ENCODE measurements at places on chromosomes 1 and 21. TPM values are rescaled to one million over a fixed set of nuclear protein-coding genes. Genes with fewer than 3 reads are reported as not detected.

DNA sequence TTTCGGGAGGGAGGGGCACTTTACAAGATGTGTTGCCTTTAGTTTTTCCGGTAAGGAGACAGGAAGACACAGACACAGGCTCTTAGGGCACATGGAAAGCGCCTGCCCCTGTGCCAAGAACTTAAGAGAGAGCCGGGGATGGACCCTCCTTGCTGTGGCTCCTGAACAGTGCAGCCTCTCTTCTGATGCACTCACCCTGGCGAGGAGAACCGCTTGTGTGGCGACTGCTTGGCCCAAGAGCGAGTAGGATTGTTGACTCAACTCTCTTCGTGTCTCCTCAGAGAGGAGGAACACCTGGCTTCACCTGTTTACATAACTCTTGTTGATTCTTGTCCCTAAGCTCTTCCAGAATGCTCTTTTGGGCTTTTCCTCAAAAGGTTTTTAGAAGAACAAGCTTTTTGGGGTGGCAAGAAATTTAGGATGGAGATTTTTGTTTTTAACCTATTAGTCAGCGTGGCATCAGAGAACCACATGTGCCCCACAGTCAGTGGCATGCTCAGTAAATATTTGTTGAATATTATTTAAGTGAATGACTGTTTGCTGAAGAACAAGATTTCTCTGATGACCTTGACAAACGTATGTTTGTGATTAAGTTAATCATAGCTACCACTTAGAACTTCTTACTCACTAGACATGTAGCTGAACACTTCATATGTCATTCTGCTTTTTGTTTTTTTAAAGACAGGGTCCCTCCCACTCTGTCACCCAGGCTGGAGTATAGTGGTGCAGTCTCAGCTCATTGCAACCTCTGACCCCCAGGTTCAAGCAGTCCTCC lies 60.6 kb downstream of the NFIA start:
- no peaks in the 10 kb centered on the region for H3K27me3 ChIP-seq
- no peak for DNase-seq
- H3K4me3 ChIP-seq = no peak overlapping the region
- H3K36me3 ChIP-seq = no peaks in the 10 kb centered on the region

DNA sequence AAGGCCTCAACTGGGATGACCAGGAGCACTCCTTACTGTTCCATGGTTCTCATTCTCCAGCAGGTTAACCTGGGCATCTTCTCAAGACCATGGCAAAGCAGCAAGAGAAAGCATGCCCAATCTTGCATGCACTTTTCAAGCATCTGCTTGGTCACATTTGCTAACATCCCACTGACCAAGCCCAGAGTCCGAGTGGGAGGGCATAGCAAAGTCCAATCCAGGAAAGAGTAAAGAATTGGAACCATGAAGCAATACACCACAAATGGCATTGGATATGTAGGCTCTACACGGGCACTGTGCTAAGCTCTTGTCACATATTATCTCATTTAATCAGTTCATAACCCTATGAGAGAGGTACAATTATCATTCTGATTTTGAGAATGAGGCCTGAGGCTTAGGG lies 73.6 kb downstream of the PAPPA2 start:
- H3K4me3 ChIP-seq = no peak overlapping the region
- no peaks in the 10 kb centered on the region for H3K27me3 ChIP-seq
- no peaks in the 10 kb centered on the region for H3K4me1 ChIP-seq
- H3K36me3 ChIP-seq = no peaks in the 10 kb centered on the region
- no peak overlapping the region for H3K27ac ChIP-seq
- DNase-seq = no peak

- no peak overlapping the region for H3K27ac ChIP-seq
- peaks cover 29% of the 10 kb centered on the region for H3K4me1 ChIP-seq
- no peak for DNase-seq
- H3K4me3 ChIP-seq = no peak overlapping the region
These were observed 42.1 kb upstream of the S1PR1 start for GRCh38 chr1:101194746-101195145.

DNA sequence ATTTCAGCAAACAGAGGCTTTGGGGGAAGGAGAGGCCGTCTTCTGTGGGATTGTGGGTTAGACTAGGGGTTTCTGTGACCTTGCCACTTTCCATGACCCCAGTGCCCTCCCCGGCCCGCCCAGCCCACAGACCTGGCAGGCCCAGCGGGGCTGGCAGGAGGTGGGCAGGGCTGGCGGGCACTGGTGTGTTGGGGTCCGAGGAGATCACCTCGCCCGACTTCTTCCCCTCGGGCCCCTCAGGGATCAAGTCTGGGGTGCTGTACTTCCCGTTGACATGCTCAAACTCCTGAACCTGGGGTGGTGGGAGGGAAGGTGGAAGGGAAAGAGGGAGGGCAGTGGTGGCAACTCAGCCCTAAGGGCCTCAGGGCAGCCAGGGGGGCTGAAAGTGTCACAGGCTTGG lies 56.3 kb downstream of the CHD5 start:
- H3K36me3 ChIP-seq = no peaks in the 10 kb centered on the region
- peaks cover 2% of the 10 kb centered on the region for H3K4me1 ChIP-seq
- no peak for DNase-seq
- H3K27ac ChIP-seq = no peak overlapping the region
- no peak overlapping the region for H3K4me3 ChIP-seq

DNA sequence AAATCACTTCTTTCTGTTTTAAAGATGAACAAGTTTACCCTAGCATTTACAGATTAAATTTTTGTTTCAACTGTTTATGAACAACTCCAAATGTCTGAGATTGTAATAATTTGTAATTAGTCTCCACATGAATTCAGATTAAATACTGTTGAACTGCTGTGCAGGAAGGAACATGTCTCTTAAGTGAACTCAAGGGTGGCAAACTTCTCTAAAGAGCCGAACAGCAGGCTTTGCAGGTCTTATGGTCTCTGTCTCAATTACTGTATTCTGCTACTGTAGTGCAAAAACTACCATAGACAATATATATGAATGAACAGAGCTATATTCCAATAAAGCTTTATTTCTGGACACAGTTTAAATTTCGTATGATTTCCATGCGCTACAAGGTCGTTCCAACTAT lies 6.6 kb downstream of the RSBN1 start:
- H3K4me3 ChIP-seq = no peak overlapping the region
- no peak overlapping the region for H3K27ac ChIP-seq
- H3K36me3 ChIP-seq = peaks cover 13% of the 10 kb centered on the region
- DNase-seq = no peak
- H3K27me3 ChIP-seq = no peaks in the 10 kb centered on the region

GRCh38 chr1:11013160-11013531 lies 692 bp downstream of the TARDBP start:
- H3K4me3 ChIP-seq = peak overlapping the region; percentile 87
- H3K4me1 ChIP-seq = peaks cover 31% of the 10 kb centered on the region
- H3K36me3 ChIP-seq = peaks cover 32% of the 10 kb centered on the region

- peaks cover 4% of the 10 kb centered on the region for H3K36me3 ChIP-seq
- no peak for DNase-seq
- no peak overlapping the region for H3K4me3 ChIP-seq
- H3K4me1 ChIP-seq = peaks cover 87% of the 10 kb centered on the region
- H3K27ac ChIP-seq = peak overlapping the region; percentile 23
These were observed 49.6 kb downstream of the RUNX1 start for GRCh38 chr21:34999397-34999941.

DNA sequence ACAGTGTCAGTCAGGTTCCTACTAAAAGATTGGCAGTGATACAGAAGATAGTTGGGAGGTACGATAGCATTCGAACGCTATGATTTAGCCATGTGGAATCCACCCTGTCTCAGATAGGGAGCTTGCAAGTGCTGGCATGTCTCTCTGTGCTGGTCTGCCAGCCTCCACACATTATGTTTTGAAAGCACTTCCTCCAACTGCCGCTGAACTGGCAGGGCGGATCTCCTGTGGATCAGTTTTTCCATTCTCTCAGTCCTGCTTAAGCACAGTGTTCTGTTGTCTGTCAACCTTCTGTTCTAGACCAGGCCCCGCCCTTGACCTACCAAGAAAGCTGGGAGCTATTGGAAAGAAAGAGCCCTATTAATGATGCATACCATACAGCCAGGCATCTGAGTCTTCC lies 65.5 kb upstream of the PALMD start:
- no peak overlapping the region for H3K4me3 ChIP-seq
- no peak for DNase-seq
- H3K4me1 ChIP-seq = no peaks in the 10 kb centered on the region
- no peaks in the 10 kb centered on the region for H3K36me3 ChIP-seq
- peaks cover 1% of the 10 kb centered on the region for H3K27me3 ChIP-seq

DNA sequence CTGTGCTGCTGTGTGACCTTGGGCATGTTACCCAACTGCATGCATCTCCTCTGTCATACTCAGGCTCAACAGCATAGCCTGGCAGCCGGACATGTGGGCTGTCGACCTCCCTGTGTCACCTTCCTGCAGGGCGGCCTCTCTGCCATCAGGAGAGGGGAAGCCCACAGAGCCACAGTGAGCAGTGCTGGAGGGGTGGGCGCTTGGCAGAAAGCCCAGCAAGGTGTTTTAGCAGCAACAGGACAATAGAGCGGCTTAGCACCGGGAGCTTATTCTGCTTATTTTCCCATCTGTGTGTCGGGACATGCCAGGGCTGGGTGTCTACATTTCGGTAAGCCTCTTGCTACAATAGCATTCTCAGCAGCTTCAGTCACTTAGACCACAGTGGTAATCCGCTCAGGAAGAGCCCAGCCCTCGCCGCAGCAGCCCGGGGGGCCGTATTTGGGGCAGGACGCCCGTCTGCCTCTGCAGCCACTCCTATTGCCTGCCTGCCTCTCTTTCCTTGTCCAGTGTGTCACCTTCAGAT lies 22.8 kb upstream of the CDK18 start:
- H3K27me3 ChIP-seq = peaks cover 16% of the 10 kb centered on the region
- H3K27ac ChIP-seq = peak overlapping the region; percentile 77

GRCh38 chr1:12851779-12852178 lies 3.3 kb upstream of the HNRNPCL1 start:
- no peaks in the 10 kb centered on the region for H3K4me1 ChIP-seq
- H3K4me3 ChIP-seq = no peak overlapping the region
- DNase-seq = no peak
- peaks cover 15% of the 10 kb centered on the region for H3K27me3 ChIP-seq
- H3K27ac ChIP-seq = no peak overlapping the region

GRCh38 chr1:51348147-51348527 lies 17.8 kb upstream of the TTC39A start:
- no peak overlapping the region for H3K27ac ChIP-seq
- no peaks in the 10 kb centered on the region for H3K36me3 ChIP-seq
- DNase-seq = no peak
- no peaks in the 10 kb centered on the region for H3K4me1 ChIP-seq
- peaks cover 28% of the 10 kb centered on the region for H3K27me3 ChIP-seq
- H3K4me3 ChIP-seq = no peak overlapping the region

- no peak overlapping the region for H3K4me3 ChIP-seq
- no peak for DNase-seq
- peaks cover 18% of the 10 kb centered on the region for H3K36me3 ChIP-seq
- peak overlapping the region; percentile 58 for H3K27ac ChIP-seq
These were observed 4.0 kb downstream of the AMPD2 start for GRCh38 chr1:109623601-109624161.

- H3K27me3 ChIP-seq = peaks cover 5% of the 10 kb centered on the region
- no peak overlapping the region for H3K4me3 ChIP-seq
- H3K36me3 ChIP-seq = no peaks in the 10 kb centered on the region
- DNase-seq = no peak
- H3K4me1 ChIP-seq = no peaks in the 10 kb centered on the region
- no peak overlapping the region for H3K27ac ChIP-seq
These were observed 30.3 kb upstream of the FAM78B start for GRCh38 chr1:166197141-166197540.

GRCh38 chr1:78240191-78240590 lies 194.4 kb downstream of the GIPC2 start:
- H3K27ac ChIP-seq = no peak overlapping the region
- no peaks in the 10 kb centered on the region for H3K4me1 ChIP-seq
- no peaks in the 10 kb centered on the region for H3K27me3 ChIP-seq

DNA sequence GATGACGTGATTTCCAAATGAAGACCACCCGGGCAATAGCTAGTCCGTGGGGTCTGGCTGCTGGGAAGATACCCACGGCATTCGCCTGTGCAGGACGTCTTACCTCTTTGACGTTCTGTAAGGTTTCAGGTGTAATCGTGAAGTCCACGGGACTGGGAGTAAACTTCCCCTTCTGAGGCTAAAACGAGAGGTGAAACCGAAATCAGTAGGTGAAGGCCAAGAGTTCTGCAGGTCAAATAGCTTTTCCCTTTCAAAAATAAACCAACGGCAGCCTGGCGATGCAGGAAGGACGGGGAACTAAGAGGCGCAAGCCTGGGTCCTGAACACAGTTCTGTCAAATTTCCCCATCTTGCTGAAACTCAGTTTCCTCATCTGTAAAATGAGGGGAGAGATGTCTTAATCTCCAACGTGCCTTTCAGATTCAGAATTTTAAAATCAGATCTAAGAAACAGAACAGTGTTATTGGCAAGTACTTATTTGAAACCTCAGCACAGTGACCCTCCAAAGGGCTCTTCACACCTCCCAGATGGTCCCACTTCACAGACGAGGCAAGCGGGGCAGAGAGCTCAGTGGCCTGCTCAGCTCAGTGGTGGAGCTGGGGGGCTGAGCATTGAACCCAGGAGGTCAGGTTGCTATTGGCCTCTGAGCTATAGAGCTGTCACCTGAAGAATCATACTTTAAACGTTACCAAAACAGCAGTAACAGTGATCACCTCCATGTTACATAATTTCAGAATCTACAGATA lies 34.7 kb downstream of the VPS26C start:
- no peaks in the 10 kb centered on the region for H3K4me1 ChIP-seq
- H3K27me3 ChIP-seq = no peaks in the 10 kb centered on the region
- no peak for DNase-seq
- no peak overlapping the region for H3K27ac ChIP-seq
- H3K4me3 ChIP-seq = no peak overlapping the region

- peaks cover 9% of the 10 kb centered on the region for H3K27me3 ChIP-seq
- no peak for DNase-seq
- H3K27ac ChIP-seq = no peak overlapping the region
These were observed 100.4 kb upstream of the ETV3 start for GRCh38 chr1:157238585-157238984.

- no peak overlapping the region for H3K4me3 ChIP-seq
- H3K27ac ChIP-seq = no peak overlapping the region
- no peak for DNase-seq
- no peaks in the 10 kb centered on the region for H3K36me3 ChIP-seq
- no peaks in the 10 kb centered on the region for H3K4me1 ChIP-seq
These were observed 39.8 kb downstream of the ZNF691 start for GRCh38 chr1:42886046-42886739.

GRCh38 chr1:193183019-193183627 lies 3.3 kb downstream of the B3GALT2 start:
- no peak for DNase-seq
- peaks cover 41% of the 10 kb centered on the region for H3K4me1 ChIP-seq
- no peaks in the 10 kb centered on the region for H3K36me3 ChIP-seq
- no peak overlapping the region for H3K4me3 ChIP-seq

GRCh38 chr1:20634065-20634593 lies 871 bp downstream of the PINK1 start:
- H3K4me3 ChIP-seq = peak overlapping the region; percentile 79
- H3K27me3 ChIP-seq = no peaks in the 10 kb centered on the region
- H3K27ac ChIP-seq = peak overlapping the region; percentile 33
- peak; percentile 28 for DNase-seq
- no peaks in the 10 kb centered on the region for H3K36me3 ChIP-seq
- H3K4me1 ChIP-seq = peaks cover 10% of the 10 kb centered on the region

MPL gene
- not detected for total RNA-seq

PRR9 gene
- total RNA-seq = not detected

LRRC38 gene
- not detected for total RNA-seq

PTCH2 gene
- total RNA-seq = 0.62 TPM

EFNA1 gene
- 0.24 TPM for total RNA-seq

RAB25 gene
- 0.56 TPM for total RNA-seq

PPM1J gene
- total RNA-seq = 1.2 TPM

ZNF593OS gene
- total RNA-seq = not detected

SLC5A9 gene
- total RNA-seq = not detected

CNTN2 gene
- total RNA-seq = not detected

TMEM61 gene
- not detected for total RNA-seq

Data from activated CD4-positive, alpha-beta memory T cell treated with anti-CD3 and anti-CD28 coated beads for 36 hours (primary cell).